ENCODE measurements at places on chromosomes 1 and 21.

DNA sequence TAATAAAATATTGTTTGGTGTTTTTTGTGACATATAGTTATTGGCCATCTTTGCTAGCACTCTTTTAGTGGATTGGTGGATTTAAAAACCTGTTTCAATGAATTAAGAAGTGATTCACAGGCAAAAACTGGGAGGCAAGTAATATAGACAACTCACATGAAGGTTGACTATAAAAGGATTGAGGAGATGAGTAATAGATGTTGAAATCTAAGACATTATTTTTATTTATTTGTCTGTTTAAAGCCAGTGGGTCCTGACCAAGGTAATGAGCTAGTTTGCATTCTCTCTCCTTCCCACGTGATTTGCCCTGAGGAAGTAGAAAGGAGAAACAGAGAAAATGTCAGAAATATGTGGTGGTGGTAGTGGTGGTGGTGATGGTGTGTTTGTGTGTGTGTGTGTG is 351.5 kb upstream of the ZP4 start:
- no peak for DNase-seq

DNA sequence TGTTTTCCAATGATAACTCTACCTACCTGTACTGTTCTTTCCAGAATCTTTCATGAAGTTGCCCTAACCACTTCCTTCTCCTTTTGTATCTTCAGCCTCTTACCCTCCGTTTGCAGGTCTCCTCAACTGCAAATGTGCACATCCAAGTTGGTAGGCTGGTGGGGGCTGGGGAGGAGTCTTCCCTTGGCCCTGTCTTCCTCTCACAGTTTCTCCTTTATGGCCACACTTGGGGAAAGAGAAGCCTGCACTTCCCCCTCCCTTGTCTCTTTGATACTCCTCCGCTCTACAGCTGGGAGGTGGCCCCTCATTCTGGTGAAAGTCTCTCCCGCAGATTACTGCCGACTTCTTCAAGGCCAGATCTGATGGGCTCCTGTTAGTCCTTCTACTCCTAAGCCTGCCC is 26.9 kb upstream of the GPR88 start:
- DNase-seq = no peak

GRCh38 chr1:46667782-46668760 is at the start of gene ATPAF1:
TSS of gene ATPAF1 (minus strand) at chr1:46668364. CDS start at chr1:46668322, 42 bp downstream.
- DNase-seq = peak; percentile 81

- DNase-seq = no peak
Observed at GRCh38 chr1:91736715-91737615, 149.0 kb downstream of the TGFBR3 start.

DNA sequence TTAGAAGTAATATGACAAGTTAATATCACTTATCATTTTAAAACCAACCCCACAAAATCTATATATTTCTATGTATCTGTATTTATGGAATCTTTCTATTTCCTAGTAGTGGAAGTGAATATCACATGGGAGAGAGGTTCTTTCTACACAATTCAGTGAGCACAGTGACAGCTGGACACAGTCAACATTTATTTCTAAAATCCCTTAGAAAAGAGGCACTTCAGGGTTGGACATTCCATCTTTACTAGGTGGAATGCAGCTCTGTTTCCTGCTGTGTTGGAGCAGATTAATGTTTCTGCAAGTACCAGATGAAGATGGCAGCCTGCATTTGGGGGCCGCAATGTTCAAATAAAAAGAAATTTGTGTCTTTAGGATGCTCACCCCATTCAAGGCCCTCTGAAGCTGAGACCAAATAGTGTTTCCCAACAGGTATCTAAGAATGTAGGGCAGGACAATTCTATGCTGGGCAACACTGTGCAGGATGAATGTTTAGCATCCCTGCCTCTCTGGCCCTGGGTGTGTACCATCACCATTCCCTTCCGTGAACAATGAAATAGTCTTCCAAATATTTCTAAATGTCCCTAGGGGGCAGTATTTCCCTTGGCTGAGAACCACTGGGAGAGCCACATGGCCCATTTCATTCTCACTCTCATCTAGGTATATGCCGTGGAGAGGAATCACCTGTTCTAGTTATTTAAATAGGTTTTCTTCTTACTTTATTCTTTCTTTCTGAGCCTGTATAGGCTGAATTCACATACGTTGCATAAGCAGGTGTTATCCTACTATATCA is 394.8 kb downstream of the PRDM2 start:
- no peak for DNase-seq

GRCh38 chr1:22443332-22443731 is 8.3 kb upstream of the ZBTB40 start:
- no peak for DNase-seq

DNA sequence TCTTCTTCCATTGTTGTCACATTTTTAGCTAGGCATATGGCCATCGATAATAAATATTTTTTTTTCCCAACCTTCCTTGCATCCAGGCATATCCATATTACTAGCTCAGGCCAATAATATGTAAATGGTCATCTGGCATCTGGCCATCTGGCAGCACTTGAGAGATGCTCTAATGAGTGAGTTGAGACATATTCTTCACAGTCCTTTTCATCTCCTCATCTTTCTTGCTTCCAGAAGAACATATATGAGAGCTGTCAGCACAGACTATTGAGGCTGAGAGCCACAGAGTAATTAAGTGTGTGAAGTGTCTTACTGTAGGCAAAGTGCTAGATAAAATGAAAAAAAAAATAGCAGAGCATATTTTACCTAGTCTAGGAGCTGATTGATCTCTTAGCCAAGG is 628.4 kb upstream of the TMPRSS15 start:
- no peak for DNase-seq

- DNase-seq = no peak
Observed at GRCh38 chr1:202687370-202687769, 22.9 kb downstream of the SYT2 start.

Measured in H1 (cell line).